GM23248 (cell line): ENCODE measurements at places on chromosomes 2 and 18.
A peak's percentile ranks its signal among the peaks of the same experiment; 100 is the strongest.

DNA sequence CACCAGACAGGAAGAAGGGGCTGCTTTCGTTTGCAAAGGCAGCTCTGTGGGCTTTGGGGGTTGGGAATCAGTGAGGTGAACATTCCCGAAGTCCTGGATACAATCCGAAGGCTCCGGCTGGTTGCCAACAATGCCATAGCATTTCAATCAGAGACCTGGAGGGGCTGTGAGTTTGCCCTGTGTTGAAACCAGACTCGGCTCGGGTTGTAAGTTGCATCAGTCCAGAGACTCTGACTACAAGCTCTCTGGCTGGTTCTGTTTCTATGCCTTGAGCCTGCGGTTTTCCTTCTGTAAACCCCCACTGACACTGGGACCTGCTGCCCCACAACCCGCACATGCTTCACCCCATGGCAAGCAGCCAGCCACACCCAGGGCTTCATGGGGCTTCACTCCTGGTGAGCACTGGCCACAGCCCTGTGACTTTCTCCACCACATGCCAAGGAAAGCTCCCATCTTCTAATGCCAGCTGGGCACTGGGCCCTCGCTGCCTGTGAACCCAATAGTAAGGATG lies 85.7 kb upstream of the ODC1 start:
- peak; percentile 73 for DNase-seq

DNA sequence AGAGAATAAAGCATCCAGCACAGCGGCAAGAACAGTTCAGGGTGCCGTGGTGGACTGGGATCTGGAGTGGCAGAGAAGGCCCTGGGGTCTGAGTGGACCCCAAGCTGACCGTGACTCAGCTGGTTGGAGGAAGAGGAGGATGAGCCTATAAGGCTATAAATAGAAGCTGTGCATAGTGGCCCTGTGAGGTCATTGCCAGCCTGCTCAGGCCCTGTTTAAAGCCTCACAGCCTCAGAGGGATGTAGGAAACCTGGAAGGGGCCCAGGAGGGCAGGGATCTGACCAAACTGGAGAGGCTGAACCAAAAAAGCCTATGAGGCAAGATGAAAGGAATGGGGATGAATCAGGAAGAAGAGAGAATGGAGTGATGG lies 11.3 kb upstream of the DES start:
- DNase-seq, result peak; percentile 99

DNA sequence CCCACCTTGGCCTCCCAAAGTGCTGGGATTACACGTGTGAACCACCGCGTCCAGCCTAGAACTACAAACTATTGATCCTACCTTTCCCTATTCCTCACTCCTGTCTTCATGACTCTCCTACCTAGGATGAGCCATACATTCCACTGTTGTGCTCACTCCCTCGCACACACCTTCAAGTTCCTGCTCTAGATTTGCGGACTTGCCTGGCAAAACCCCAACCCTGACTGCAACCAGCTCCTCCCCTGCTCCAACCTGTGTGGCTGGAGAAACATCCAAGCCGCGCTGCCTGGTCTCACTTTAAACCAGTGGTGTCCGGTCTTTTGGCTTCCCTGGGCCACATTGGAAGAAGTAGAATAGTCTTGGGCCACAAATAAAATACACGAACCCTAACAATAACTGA lies 5.0 kb upstream of the DNPEP start:
- no peak for DNase-seq

DNA sequence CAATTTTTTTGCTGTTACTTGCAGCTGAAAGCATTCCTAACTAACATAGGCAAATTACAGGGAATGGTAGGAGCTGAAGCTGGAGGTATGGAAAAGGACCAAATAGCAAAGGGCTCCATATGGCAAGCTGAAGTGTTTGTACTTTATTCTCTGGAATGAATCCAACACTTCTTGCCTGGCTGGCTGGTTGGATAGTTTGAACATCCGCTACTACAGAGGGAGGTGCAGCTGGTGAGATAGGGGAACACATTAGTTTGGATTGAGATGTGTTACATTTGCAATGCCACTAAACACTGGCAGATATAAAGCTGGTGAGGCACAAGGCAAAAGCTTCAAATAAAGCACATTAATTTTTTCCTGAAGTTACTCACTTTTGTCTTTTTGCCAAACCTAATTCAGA lies 291.5 kb downstream of the SP3 start:
- no peak for DNase-seq

DNA sequence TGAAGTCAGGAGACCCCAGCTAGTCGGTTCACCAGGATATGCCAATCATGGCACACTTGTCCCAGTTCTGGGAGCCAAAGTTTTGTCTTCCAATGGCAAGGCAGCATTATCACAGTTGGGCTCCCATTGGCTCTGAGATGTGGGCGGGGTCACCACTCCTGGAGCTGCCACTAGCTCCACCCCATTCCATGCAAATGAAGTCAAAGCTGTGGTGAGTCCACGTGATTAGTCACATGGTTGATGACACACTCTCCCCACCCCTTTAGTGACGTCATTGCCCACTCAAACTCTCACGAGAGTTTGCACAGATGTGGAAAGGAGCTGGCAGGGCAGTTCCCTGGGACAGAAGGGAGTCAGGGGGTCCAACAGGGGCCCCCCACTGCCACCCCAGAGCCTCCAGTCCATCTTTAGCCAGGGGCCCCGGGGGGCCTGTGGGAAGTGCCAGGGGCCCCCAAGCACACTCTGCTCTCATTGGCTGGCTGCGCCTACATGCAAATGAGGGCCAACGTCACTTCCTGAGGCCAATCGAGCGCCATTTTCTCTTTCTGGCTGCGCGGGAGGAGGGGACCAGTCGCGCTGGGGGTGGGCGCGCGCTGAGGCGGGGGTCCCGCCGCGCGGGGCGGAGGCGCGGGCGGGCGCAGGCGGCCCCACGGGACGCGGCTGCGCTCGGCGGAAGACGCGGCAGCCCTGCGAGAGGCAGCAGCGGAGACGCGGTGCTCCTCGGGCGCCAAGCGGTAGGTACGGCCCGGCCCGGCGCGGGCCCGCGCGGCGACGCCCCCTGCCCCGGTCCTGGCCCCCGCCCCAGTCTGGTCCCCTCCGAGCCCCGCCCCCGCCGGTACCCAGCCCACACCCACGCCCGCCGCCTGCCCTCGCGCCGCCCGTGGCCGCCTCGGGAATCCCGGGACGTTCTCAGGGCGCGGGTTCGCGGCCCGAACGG lies at the start of gene ADNP2:
Gene ADNP2 (plus strand): TSS at position 524 of the 937 bp plus-strand sequence. CDS start 8,281 bp downstream, outside the sequence.
- peak; percentile 97 for DNase-seq

- no peak for DNase-seq
Measured at GRCh38 chr2:98164256-98164655, 77.3 kb downstream of the VWA3B start.

DNA sequence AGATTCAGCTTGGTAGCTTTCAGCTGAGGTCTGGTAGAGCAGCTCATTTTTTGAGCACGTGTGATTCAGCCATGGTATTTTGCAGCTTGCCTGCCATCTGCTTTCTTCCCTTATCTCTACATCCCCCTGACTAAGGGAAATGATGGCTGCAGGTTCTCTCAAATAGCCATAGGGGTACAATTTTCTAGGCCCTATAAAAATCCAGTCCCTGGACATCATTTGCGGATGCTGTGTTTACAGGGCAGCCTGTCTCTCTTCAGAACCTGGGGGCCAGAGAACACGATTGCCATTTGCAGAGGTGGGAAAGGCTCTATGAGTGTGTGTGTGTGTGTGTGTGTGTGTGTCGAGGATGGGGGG lies 442.7 kb upstream of the MEIS1 start:
- DNase-seq, result no peak

DNA sequence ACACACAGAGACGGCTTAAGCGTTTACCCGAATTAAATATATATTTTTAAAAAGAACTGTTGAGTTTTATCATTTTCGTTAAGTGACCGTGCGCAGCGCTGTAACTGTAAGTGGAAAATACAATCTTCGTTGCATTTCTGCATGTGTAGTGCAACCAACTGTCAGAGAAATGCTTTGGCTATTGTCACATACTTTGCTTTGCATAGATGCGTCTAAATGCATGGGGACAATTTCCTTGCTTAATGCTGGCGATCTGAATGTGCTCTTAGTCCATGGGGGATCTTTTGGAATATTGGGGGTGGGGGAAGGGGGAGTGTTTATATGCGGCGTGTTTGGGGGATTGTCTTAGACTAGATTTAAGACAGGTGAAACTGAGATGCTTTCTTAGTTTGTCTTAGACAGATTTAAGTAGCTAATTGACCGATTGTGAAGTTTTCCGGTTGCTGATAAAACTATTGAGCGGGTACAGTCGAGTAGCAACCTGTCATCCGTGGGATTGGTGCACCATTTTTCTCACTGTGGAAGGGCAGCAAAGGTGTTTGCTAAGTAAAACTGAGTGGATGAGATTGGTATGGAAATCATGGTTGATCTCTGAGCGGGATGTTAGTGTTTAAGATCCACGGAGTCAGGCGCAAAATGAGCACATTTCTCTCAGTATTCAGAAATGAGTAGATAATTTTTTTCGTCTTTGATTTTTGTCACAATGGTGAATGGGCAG lies 476 bp downstream of the VSNL1 start:
- no peak for DNase-seq

DNA sequence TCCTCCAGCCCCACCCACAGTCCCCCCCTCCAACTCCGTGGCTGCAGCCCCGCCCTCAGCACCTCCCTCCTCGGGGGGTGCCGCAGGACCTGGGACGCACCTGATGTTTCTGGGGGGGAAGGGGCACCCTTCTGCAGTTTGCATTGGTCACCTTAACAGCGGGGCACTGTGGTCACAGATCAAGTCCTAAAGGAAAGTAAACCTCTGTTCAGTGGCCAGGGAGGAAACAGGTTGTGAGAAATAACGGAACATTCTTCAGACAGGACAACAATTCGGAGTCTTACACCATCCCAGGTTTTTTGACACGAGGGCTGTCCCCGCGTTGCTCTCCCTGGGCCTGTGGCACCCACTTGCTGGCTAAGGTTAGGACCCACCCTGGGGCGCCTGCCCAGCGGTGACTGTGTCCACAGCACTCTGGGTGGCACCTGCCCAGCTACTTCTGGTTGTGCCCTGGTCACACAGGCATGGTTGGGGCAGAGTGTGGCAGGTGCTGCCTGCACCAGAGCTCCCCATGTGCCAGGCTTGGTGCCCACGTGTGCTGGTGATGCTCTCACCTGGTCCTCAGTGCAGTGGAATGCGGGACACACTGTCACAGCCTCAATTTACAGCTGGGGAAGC lies 93.5 kb upstream of the OTOS start:
- no peak for DNase-seq

DNA sequence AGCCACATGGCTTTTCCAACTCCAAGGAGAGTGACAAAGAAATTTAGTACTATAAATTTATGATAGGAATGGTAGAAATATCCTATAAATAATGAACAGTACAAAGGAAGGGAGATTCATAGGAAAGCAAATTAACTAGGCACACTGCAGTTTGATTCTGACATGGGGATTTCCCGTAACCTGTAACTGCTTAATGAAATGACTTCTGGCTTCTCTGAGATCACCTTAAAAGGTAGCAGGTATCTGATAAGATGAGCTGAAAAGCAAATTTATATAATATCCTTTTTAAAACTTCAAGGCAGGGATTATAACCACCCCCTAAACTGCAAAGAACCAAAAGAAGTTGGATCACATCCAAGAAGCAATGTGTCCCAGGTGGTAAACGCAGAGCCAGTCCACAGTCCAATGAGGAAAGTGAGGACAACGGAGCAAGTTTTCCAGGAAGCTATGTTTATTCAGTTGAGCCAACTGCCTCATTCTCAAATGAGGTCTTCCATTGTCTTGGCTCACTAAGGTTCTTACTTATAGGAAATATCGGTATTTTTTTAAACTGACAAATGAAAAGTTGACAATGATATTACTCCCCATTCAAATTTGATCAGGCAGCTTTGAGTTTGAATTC lies 43.0 kb downstream of the WIPF1 start:
- DNase-seq, result no peak

DNA sequence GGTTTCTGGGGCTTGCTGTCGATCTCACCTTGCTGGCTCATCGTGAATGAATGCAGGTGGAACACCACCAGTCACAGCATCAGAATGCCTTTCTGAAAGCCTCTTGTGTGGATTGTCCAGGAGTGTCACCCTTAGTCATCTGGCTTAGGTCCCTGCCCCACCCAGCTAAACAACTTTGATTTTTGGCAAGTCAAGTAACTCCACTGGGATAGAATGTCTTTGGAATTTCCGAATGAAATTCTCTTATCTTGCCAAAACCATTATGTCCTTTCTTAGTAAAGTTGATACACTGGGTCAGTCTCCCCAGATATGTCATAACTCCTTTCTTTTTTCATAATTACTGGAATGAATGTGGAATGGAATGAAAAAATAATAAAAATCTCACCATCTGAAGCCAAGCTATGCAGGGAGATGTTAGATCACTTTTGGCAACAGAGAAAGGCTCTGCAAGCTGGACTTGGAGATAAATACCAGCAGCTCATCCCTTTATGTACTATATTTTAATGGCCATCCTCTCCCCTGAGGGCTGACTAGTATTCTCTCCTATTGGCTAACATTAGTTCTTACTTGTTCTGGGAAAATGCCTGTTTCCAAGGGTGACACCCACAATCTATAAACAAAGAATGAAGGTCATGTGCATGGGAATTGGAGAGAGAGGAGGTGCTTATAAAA lies 35.4 kb downstream of the INSIG2 start:
- DNase-seq, result peak; percentile 96

DNA sequence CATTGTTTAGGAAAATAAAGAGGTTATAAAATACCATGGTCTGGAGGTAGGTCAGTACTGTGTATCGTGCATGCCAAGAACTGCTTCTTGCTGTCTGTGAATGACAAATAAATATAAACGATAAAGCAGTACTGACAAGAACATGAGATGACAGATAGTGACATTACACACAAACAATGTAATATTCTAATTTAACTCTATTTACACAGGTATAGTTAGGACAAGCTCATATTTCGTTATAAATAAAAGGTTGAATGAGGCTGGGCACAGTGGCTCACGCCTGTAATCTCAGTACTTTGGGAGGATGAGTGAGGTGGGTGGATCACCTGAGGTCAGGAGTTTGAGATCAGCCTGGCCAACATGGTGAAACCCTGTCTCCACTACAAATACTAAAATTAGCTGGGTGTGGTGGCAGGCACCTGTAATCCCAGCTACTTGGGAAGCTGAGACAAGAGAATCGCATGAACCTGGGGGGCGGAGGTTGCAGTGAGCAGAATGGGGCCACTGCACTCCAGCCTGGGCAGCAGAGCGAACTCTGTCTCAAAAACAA lies 14.7 kb upstream of the GPR75 start:
- DNase-seq, result no peak

- DNase-seq, result no peak
Measured at GRCh38 chr2:49028101-49028500, 126.2 kb downstream of the FSHR start.

GRCh38 chr2:205775097-205775877 lies 93.0 kb downstream of the NRP2 start:
- no peak for DNase-seq

GRCh38 chr2:191738003-191738402 lies 60.1 kb downstream of the NABP1 start:
- no peak for DNase-seq
